Inflammatory macrophage treated with lipopolysaccharide for 4 hours (primary cell): ENCODE measurements at places on chromosomes 7 and 10.

GRCh38 chr10:128967980-128968756 is 498.9 kb upstream of the MGMT start:
- DNase-seq: no peak

DNA sequence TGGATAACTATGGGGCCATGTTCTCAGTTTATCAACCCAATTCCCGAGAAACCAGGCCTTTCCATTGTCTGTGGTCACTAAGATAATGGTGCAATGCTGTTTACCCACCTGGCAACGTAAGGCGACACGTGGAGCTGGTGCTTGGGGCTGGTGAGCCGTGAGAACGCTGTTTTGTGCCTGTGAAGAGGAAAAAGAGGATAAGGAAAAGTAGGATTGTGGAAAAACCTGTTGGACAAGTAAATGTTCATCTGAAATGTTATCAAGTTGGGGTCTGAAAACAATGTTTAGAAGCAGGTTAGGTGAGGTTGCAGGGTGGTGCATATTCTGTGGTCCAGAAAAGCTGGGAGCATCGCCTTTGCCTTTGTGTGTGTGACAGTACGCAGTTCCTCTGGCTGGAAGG is 88.5 kb downstream of the PPP1R17 start:
- no peak for DNase-seq

GRCh38 chr7:157279741-157280215 is 57.0 kb upstream of the DNAJB6 start:
- DNase-seq: no peak

GRCh38 chr7:134254311-134254710 is 62.4 kb downstream of the SLC35B4 start:
- DNase-seq: peak; percentile 42

DNA sequence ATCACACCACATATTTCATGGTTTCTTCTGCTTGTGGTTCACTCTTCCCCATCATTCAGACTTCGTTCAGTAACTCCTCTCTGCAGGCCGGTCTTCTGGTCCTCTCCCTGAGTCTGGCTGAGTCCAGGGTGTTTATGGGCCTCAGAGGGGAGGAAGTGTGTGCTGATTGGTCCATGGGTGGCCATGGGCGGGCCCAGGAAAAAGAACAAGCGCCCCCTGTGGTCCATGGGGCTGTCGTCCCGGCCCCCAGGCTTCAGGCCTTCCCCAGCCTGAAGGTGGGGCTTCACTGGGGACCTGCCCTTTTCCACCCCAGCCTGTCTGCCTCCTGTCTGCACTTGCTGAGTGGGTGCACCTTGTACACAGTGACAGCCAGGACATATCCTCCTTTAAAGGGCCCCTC is 123.7 kb downstream of the VIPR2 start:
- DNase-seq: no peak

- DNase-seq: no peak
Measured at GRCh38 chr10:89119651-89120050, 87.5 kb downstream of the CH25H start.

DNA sequence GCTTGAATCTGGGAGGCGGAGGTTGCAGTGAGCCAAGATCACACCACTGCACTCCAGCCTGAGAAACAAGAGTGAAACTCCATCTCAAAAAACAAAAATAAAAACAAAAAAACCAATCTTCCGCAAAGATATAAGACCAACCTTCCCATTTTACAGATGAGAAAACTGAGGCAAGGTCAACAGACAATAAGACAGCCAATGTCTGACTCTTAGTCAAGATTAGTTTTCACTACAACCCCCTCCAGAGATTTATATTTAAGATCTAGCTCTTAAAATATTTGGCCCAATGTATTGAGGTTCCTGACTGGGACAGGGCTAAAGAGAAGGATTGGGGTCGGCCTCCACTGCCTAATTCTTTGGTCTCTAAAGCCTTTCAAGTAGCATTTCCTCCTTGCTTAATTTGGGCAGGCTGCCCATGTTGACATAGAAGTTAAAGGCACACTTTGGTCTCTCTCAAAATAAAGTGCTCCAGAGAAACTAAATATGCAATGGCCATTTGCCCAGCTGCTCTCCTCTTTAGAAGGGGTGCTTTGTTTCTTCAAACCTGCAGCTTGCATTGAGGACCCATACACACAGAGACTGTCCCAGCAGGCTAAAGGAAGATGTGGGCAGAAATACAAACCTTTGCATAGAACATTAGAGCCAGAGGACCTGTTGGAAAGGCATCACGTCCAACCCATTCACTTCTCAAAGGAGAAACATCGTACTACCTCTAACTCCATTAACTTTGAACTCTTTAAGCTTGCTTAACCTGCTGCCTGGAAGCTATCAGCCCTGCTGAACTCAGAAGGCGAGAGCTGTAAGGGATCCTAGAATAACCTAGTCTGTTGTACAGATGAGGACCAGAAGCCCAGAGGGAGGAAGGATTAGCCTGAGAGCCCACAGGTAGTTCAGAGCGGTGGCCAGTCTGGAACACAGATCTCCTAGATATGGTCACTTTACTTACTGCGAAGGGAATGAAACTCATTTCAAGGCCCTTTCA is 3.9 kb downstream of the TECTB start:
- DNase-seq: no peak

DNA sequence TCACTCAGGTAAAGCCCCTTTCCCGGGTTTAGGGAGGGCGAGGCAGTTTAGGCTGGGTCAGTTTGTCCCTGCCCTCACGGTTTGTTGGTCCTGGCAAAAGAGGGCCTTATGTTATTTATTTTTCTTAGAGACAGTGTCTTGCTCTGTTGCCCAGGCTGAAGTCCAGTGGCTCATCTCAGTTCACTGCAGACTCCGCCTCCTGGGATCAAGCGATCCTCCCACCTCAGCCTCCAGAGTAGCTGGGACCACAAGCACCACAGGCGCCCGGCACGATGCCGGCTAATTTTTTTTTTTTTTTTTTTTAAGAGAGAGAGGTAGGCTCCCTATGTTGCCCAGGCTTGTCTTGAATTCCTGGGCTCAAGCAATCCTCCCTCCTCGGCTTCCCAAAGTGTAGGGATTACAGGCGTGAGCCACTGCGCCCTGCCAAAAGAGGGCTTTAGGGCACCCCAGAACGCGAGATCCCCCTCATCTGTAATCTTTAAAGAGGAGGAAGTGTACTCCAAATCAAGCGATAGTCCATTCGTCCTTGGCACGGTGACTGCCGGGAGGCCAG is 626 bp upstream of the BMS1 start:
- DNase-seq: no peak

- DNase-seq: peak; percentile 52
Measured at GRCh38 chr7:100585511-100586265, at the start of gene LRCH4. Gene LRCH4, minus strand, starts transcription at chr7:100586129. Its CDS starts 29 bp downstream, at chr7:100586100.
